ENCODE measurements at places on chromosomes 12 and 14. TPM values are rescaled to one million over a fixed set of nuclear protein-coding genes. Genes with fewer than 3 reads are reported as not detected.

Gene CCDC184
- total RNA-seq, result 0.51 TPM

Gene CLEC9A
- total RNA-seq, result not detected

Gene C3AR1
- total RNA-seq, result not detected

Gene ANG
- 4.4 TPM for total RNA-seq

Gene KDM5A
- 63.6 TPM for total RNA-seq

Gene KLRC4
- not detected for total RNA-seq

Gene HOXC11
- total RNA-seq, result not detected

GRCh38 chr12:11615481-11615880 lies 34.0 kb upstream of the ETV6 start:
- peaks cover 11% of the 10 kb centered on the region for H3K4me1 ChIP-seq
- H3K27me3 ChIP-seq, result no peaks in the 10 kb centered on the region

DNA sequence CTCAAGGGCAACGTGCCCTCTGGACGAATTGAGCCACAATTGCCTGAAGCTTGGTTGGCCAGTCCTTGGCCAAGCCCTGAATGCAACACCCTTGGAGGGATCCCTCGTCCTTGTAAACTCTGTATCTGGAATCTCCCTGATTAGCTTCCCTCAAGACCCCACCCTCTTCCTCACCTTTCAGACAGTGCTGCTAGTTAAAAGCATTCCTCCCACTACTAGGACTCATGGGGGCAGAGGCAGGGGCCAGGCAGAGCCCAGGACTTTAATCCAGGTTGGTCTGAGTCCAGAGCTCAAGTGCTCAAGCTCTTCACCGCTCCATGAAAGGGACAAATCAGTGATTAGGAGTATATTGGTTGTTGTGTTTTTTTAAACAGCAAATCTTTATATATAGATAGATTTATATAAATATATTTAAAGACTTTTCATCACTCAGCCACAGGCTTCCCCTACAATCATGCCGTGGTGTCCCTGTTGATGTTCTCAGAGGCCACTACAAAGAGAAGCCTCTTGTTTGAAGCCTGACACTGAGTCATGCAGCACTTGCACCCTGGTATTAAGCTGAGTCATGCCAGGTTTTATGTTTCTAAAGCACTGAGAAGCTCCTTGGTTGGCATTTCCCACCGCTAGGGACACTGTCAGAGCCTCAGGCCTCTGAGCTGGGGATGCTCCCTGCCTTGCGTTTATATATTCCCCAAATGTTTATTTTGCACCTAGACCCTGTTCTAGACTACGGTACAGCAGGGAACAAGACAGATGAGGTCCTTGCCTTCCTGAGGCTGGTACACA lies 53.8 kb upstream of the GSC start:
- no peaks in the 10 kb centered on the region for H3K36me3 ChIP-seq
- peaks cover 48% of the 10 kb centered on the region for H3K27me3 ChIP-seq
- no peak overlapping the region for H3K27ac ChIP-seq

- peaks cover 19% of the 10 kb centered on the region for H3K36me3 ChIP-seq
- H3K4me1 ChIP-seq, result no peaks in the 10 kb centered on the region
- no peak for DNase-seq
- no peak overlapping the region for H3K27ac ChIP-seq
- H3K4me3 ChIP-seq, result no peak overlapping the region
- no peaks in the 10 kb centered on the region for H3K27me3 ChIP-seq
Measured at GRCh38 chr14:99514552-99515300, 33.5 kb downstream of the CCNK start.

- H3K27me3 ChIP-seq, result no peaks in the 10 kb centered on the region
- H3K27ac ChIP-seq, result peak overlapping the region; percentile 91
- H3K4me1 ChIP-seq, result peaks cover 51% of the 10 kb centered on the region
- peak; percentile 68 for DNase-seq
- H3K36me3 ChIP-seq, result peaks cover 63% of the 10 kb centered on the region
- H3K4me3 ChIP-seq, result peak overlapping the region; percentile 50
Measured at GRCh38 chr14:73723797-73724661, 9.8 kb upstream of the PNMA1 start.

GRCh38 chr12:65894088-65894487 lies 69.8 kb downstream of the HMGA2 start:
- H3K27me3 ChIP-seq, result no peaks in the 10 kb centered on the region
- H3K4me3 ChIP-seq, result no peak overlapping the region
- DNase-seq, result no peak
- no peak overlapping the region for H3K27ac ChIP-seq

- DNase-seq, result no peak
- H3K4me3 ChIP-seq, result no peak overlapping the region
- H3K27me3 ChIP-seq, result no peaks in the 10 kb centered on the region
- H3K36me3 ChIP-seq, result no peaks in the 10 kb centered on the region
- no peak overlapping the region for H3K27ac ChIP-seq
Measured at GRCh38 chr14:72751276-72752033, 142.4 kb downstream of the DPF3 start.

DNA sequence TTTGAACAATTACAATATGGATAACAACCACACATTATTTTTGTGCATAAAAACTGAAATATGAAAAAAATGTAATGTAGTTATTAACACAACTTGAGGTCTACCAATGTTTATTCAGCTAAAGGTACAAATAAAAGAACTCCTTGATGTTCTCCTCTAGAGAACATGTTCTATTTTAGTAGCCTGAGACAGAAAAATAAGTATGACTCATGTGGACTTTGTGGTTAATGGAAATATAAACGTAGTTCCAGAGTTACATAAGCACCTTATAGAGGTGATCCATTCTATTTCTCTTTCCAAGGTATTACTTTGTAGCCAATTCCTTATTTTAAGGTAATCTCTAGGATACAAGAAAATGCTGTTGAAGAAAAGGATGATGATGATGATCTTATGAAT lies 25.7 kb downstream of the ALKBH1 start:
- peaks cover 27% of the 10 kb centered on the region for H3K4me1 ChIP-seq
- H3K27ac ChIP-seq, result peak overlapping the region; percentile 24
- H3K27me3 ChIP-seq, result no peaks in the 10 kb centered on the region
- H3K4me3 ChIP-seq, result no peak overlapping the region
- no peak for DNase-seq
- H3K36me3 ChIP-seq, result peaks cover 19% of the 10 kb centered on the region

DNA sequence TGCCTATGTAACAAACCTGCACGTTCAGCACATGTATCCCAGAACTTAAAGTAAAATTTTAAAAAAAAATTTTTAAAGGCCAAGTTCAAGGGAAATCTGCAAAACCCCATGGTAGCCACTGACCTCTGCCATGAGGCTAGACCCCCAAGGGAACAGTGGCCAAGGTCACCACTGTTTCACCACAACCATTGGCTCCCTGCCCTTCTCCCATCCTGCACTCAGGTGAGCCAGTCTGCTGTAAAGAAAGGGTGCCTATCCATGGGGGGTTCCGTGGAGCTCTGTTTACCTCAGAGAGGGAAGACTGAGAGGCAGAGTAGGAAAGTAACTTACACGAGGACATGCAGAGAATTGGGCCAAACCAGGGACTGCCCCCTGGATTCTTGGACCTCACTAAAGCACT lies 38.6 kb downstream of the VWF start:
- H3K27ac ChIP-seq, result no peak overlapping the region
- DNase-seq, result no peak
- no peaks in the 10 kb centered on the region for H3K27me3 ChIP-seq
- H3K4me3 ChIP-seq, result no peak overlapping the region
- no peaks in the 10 kb centered on the region for H3K36me3 ChIP-seq

DNA sequence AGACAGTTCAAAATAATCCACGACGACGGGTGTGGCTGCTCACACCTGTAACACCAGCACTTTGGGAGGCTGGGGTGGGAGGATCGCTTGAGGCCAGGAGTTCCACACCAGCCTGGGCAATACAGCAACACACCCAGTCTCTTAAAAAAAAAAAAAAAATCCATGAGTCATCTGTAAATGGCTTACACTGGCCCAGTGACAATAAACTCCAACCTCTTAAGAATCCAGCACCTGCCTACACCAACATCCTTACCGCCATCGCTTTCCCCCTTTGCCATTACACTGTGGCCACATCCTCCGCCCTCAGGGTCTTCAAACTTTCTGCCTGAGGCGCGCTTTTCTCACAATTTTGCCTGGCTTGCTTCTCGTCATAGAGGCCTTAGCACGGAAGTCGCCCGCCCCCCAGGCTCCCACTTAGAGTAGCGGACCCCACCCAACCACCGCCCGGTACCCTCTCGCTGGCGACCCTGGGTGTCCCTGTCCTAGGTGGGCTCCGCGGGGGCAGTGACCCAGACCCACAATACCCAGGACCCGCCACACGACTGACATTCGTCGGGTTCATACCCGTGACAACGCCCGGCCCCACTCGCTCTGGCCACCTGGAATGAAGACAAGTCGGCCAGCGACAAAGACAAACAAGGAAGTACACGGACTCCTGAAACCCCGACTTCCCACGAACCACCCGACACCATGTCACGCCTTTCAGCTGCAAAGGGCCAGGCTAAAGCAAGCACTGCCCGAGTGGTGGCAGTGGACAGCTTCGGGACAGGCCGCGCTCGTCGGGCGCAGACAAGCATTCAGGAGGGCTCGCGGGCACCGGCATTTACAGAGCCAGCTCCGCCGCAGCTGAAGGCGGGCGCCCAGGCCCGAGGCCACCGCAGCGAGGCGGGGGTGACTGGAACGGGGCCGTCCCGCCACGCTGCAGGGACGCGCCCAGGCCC lies 636 bp downstream of the GOLGA3 start:
- peak; percentile 46 for DNase-seq
- H3K4me1 ChIP-seq, result peaks cover 17% of the 10 kb centered on the region

GRCh38 chr12:109595321-109595902 lies 21.8 kb downstream of the MVK start:
- peaks cover 14% of the 10 kb centered on the region for H3K36me3 ChIP-seq
- H3K27ac ChIP-seq, result no peak overlapping the region
- DNase-seq, result no peak

DNA sequence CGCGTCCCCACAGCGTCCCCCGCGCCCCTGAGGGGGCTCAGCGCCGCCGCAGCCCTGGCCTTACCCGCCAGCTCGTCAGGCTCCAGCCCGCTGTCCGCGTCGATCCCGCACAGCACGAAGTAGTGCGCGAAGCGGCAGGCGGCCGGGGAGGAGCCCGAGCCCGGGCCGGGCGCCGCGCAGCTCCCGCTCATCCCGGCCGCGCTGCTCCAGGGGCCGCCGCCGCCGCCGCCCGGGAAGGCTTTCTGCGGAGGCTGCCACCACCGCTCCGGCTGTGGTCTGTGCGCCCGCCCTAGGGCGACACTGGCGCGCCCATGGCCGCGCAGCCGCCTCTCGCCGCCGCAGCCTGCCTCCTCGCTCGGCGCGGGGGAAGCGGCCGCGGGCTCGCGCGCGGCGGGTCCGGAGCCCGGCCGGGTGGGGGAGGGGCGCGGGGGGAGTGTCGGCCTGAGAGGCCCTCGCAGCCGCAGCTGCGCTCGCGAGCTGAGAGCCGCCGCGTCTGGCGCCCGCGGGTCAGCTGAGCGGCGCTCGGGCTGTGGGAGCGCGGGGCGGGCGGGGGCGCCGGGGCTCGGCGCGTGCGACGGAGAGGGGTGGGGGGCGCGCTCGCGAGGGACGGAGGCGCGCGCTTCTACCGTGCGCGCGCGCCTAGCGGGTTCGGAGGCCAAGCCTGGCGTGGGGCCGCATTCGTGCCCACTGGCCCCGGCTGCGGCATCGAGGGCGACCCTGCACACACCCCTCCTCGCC lies at the start of gene DENND5B:
DENND5B (minus strand) TSS at position 495 of the 738 bp plus-strand sequence; CDS start at position 191, 304 bp downstream.
- peaks cover 26% of the 10 kb centered on the region for H3K36me3 ChIP-seq
- peak; percentile 73 for DNase-seq
- peaks cover 24% of the 10 kb centered on the region for H3K4me1 ChIP-seq
- H3K27me3 ChIP-seq, result no peaks in the 10 kb centered on the region

All from Calu3 (cell line).